Stimulated activated CD4-positive, alpha-beta T cell treated with anti-CD3 and anti-CD28 coated beads, Interleukin-15, amount 100 ng/mL, for 1 hour (primary cell): ENCODE measurements at places on chromosomes 1 and 21.

DNA sequence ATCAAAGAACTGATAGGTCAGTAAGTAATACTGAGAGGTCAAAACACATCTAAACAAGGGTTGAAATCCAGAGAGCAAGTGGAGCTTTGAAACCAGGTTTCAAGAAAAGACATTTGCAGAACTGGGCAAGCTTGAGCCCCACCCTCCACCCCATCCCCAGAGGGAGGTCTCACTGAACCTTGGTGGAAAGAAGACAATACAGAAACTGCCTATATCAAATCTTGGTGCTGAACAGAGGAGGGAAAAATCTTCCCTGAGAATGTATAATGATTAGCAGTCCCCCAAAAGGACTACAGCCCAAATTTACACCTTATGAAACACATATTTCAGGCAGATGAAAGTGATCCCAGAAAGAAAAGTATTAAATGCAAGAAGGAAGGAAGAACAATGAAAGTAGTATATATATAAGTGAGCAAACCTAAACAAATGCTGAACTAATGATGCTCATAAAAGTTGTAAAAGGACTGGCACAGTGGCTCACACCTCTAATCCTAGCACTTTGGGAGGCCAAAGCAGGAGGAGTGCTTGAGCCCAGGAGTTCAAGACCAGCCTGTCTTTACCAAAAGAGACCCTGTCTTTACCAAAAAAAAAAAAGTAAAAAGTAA, 12.4 kb downstream of the ZBTB17 start:
- DNase-seq = no peak

DNA sequence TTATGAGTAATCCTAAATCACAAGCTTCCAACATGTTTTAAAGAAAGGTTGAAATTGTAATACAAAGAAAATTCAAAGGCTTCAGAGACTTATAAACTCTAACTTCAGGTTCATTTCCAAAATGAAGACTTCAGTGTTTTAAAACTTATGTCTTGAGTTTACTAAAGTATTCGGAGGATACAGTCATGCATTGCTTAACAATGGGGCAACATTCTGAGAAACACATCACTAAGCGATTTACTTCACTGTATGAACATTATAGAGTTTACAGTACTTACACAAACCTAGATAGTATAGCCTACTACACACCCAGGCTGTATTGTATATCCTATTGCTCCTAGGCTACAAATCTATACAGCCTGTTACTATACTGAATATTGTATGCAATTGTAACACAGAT, 38.3 kb downstream of the CEP170 start:
- no peak for DNase-seq

DNA sequence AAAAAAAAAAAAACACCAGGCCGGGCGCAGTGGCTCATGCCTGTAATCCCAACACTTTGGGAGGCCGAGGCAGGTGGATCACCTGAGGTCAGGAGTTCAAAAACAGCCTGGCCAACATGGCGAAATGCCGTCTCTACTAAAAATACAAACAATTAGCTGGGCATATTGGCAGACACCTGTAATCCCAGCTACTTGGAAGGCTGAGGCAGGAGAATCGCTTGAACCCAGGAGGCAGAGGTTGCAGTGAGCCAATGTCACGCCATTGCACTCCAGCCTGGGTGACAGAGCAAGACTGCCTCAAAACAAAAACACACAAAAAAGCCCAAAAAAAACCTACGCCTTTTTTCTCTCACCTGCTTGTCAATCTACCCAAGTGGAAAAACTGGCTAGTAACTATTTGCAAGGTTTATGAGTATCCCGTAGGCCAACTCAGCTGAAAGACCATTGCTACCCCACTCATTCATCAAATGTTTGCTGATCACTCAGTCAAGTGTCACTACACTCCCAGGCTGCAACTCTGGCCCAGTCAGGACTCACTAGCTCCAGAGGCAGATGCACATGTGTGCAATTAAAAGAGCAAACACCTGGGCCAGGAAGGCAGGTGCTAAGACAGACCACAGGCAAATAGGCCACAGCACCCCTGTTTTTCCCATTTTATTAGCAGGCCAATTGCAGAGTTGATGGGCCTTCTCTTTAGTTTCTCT, 2.0 kb downstream of the CSRP1 start:
- no peak for DNase-seq

DNA sequence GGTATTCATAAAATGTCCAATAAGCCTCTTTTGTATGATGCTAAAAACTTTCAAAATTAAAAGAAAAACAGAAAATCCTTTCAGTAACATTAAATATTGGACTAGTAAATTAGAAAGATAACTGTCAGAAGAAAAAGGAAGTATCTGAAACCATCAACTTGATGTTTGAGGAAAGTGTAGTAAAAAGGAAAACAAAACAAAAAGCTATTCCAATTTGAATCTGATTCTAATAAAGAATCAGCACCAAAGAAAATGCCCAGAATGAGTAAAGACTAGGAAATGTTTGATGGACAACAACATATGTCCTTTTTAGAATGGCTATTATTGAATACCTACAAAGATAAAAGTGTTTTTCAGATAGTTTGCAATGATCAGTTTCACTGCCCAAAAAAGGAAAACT, 79.9 kb upstream of the RBM34 start:
- DNase-seq = no peak

DNA sequence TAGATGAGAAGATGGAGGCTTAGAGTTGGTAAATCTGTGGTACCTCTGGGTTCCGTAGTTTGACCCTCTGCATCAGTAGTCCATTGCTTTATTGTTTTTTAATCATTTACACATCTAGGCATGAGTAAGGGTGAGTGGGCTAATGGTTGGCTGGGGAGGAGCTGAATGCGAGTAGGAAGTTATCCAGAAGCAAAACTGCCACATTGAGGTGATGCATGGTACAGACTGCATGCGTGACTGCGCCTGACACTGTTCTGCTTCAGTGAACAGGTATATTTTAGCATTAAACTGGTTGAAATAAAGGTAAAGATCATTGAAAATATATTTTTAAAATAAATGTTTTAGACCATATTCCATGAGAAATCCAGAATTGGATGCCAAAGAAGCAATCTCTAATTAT, 4.4 kb downstream of the DNAJC16 start:
- DNase-seq = no peak

DNA sequence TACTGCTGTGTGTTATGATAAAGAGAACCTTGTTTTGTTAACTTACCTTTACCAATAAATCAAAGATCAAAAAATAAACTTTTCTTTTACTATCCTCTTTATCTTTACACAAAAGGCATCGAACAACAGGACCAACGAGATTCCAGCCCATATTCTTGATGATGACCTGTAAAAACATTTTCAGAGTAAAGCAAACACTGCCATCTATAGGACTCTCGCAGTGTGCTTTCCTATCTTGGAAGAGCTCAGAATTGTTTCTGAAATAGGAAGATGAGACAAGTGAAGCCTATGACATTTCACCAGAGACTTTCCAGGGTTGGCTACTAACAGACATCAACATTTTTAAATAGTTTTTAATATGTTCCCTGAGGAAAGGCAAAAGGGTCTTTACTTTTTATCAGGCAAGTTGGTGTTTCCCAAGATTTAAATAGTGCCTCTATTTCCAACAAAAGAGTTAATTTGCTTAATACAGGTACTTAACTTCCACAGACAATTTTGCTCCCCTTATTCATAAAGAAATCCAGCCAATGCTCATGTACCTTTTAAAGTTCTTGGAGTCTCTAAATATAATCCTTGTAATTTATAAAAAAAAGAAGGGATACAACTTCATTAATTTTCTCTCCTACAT, 7.3 kb downstream of the GLMN start:
- DNase-seq = no peak

- no peak for DNase-seq
These were observed 5.7 kb upstream of the SELENON start for GRCh38 chr1:25794325-25794724.

DNA sequence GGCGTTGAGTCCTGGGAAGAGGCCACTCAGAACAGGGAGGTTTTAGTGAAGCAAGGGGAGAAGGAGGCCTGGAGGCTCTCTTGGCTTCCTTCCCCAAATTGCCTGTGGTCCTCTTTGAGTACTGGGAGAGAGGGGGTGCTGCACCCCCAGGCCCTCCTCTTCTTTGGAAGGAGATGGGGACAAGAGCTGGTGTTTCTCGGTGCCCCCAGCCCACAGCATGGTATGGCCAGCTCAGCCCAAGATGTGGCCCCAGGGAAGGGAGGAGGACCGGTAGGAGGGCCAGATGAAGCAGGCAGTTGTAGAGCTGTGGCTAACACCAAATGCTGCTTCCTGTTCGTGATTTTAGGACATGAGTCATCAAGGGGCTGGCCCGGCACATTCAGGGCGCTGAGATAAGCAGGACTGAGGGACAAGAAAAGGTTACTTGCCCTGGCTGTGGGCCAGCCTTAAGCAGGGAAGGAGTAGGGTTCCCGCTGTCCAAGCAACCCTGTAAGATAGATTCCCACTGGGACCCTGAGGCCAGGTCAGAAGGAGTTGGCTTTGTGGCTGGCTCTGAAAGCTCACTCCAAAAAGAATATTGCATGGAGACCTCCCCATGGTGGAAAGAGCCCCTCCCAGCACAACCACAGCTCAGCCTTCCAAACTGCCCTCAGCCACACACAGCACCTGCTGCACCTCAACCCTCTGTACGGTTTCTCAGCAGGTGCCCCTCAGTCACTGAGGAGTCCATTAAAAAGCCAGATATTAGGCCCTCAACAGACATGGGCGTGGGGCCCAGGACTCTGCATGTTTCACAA, 4.9 kb upstream of the TNFRSF1B start:
- peak; percentile 55 for DNase-seq

DNA sequence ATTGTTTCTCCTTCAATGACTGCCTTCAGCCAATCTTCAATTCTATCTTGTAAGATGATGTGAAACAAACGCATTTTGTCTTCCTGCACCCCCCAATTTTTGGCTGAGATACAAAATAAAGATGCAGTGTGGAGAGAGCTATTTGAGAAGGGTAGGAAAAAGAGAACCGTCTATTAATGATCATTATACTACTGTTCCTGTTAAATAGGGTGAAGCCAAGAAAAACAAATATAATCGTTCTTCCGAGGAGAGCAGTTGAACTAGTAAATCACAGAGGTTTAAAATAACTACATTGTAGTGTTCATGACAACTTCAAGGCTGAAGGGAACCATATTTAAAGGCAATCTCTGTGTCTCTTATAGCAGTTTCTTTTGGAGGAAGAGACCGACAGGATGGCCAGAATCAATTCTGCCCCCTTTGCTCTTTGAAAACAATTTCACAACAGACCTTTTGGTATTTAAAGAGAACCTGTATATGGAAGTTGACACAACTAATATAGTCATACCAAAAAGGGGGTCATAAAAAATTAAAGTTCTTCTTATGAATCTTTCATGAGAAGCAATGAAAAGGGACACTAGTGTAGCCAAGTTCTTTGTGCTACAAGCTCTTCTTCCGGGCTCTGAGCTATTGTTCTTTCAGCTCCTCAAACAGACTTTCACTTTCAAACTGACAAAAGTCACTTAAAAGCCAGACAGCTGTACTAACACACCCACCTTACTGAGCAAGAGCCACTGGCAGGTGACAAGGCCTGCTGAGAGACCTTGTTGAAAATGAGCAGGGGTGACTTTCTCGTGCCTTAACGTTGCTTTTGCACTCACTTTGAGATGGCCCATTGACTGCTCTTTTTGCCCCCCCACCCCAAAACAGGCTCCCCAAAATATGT, 30.9 kb downstream of the PROX1 start:
- no peak for DNase-seq
